NCI-H2081 treated with DMSO at 0.1 percent for 48 hours (cell line): ENCODE measurements at places on chromosomes 6 and 20.

DNA sequence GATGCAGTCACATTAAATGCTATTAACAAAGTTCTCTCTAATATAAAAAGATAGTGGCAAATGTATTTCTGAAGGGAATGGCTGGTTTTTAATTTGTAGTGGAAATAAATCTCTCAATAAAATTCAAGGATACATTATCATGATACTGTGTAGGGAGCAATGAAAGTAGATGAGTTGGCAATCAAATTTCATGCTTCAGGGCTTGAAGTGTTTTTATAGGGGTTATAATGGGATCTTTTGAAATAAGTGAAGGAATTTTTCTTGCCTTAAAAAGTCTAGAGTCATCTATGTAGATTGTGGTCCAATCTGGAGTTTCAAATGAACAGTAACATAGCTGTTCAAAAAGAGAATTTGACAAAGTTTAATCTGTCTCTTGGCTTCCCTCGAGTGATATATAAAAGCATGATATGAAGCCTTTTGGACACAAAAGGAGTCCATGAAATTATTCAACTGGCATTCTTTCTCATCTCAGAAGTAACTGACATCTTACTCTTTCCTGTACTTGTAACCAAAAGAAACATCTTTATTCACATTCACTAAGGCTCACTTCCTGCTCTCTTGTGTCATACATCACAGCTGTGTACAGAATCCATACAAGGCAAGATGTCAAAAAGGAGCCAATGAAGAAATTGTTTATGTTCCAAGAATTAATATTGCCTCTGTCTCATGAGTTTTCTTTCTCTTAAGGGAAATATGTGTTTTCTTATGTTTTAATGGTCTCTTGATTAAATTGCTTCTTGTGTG is 591.0 kb upstream of the GJE1 start:
- DNase-seq = no peak

DNA sequence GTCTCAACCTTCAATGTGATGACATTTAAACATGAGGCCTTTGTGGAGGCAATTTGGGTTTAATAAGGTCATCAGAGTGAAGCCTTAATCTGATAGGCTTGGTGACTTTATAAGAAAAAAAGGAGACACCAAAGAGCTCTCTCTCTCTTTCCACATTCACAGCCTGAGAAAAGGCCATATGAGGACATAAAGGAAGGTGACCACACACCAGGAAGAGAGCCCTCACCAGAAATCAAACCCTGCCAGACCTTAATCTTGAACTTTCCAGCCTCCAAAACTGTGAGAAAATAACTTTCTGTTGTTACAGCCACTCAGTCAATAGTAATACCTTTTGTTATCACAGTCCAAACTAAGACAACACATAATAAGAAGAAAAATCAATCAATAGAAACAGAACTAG is 47.7 kb downstream of the COL12A1 start:
- DNase-seq = no peak

- no peak for DNase-seq
These were observed 281.6 kb upstream of the CITED2 start for GRCh38 chr6:139655783-139656705.

GRCh38 chr20:49283176-49283702 is 5.4 kb upstream of the ZNFX1 start:
- DNase-seq = no peak

DNA sequence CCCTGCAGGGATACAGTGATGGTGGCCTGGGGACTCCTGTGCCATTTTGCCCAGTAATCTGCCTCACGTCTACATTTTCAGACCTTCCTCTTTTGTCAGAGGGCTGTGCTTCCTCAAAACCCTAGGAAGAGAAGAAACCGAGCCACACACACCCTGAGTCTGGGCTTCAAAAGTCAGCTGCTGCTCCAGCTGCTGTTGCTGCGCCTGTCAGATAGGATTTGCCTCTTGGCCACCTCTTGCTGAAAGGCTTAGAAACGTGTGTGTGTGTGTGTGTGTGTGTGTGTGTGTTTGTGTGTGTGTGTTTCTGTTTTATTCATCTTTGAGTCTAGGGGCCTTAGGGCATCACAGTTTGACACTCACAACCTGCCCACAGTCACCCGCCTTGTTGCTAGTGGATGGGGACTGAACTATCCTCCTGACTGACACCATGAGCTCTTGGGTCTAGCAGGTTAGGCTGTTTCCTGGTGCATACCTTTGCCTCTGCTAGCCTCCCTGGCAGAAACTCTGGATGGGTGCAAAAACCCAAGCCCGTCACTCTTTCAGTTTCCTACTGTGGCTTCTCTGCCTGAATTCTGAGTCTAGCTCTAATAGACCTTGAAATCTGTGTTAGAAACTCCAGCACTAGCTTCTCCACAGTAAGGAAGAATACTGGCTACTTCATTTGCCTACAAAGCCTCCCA is 94.9 kb upstream of the CEP85L start:
- no peak for DNase-seq

DNA sequence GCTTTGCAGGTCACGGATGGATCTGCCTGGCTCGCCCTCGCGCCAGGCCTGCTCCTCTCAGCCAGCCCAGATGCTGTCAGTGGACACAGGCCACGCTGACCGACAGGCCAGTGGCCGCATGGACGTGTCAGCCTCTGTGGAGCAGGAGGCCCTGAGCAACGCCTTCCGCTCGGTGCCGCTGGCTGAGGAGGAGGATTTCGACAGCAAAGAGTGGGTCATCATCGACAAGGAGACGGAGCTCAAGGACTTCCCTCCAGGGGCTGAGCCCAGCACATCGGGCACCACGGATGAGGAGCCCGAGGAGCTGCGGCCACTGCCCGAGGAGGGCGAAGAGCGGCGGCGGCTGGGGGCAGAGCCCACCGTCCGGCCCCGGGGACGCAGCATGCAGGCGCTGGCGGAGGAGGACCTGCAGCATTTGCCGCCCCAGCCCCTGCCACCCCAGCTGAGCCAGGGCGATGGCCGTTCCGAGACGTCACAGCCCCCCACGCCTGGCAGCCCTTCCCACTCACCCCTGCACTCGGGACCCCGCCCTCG is 19.6 kb downstream of the TTBK1 start:
- DNase-seq = no peak

- no peak for DNase-seq
These were observed 1.5 kb upstream of the TNXB start for GRCh38 chr6:32110632-32111031.

GRCh38 chr20:4113615-4114603 is 98.6 kb upstream of the RNF24 start:
- no peak for DNase-seq

DNA sequence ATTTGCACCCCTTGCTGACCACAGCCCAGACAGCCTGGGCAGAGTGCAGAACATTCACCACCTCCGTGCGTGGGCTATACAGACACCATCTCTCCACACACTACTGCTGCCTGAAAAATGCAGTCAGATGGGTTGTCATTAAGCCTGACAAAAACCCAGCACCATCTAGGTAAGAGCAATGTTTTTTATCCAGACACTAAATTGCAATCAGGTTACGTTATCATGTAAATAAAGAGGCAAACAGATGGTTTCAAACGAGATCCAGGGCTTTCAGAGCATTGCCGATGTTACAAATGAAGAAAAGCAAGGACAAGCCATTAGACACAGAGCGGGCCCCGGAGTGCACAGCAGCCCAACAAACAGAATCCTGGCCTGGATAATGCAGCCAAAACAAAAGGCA is 269.6 kb downstream of the PKHD1 start:
- DNase-seq = no peak

- DNase-seq = no peak
These were observed 243.8 kb downstream of the CDH26 start for GRCh38 chr20:60202046-60202445.

- DNase-seq = peak; percentile 8
These were observed 267.1 kb upstream of the SGK1 start for GRCh38 chr6:134584847-134585516.

- DNase-seq = no peak
These were observed 4.3 kb downstream of the TJAP1 start for GRCh38 chr6:43481591-43482236.

DNA sequence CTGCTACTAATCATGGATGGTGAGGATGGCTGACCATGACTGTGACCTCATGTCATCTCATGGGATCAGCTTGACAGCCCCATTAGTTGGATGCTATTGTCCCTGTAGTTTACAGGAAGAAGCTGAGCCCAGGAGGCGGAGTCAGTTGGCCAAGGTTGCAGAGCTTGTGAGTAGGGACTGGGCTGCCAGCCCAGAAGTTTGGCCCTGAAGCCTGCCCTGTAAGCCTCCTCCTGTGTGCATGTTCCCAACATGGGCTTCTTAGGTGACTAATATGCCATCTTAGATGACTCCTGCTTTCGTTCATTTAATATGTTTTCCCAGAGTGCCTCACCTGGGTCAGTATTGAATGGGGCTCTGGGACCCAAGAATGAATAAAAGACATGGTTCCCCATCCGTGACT is 6.9 kb downstream of the EDN3 start:
- no peak for DNase-seq

DNA sequence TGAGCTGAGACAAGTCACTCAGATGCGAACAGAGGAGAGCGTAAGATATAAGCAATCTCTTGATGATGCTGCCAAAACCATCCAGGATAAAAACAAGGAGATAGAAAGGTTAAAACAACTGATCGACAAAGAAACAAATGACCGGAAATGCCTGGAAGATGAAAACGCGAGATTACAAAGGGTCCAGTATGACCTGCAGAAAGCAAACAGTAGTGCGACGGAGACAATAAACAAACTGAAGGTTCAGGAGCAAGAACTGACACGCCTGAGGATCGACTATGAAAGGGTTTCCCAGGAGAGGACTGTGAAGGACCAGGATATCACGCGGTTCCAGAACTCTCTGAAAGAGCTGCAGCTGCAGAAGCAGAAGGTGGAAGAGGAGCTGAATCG is 9.5 kb upstream of the SNRNP48 start:
- DNase-seq = no peak
